ENCODE measurements at places on chromosomes 7 and 10.
A peak's percentile ranks its signal among the peaks of the same experiment; 100 is the strongest.

DNA sequence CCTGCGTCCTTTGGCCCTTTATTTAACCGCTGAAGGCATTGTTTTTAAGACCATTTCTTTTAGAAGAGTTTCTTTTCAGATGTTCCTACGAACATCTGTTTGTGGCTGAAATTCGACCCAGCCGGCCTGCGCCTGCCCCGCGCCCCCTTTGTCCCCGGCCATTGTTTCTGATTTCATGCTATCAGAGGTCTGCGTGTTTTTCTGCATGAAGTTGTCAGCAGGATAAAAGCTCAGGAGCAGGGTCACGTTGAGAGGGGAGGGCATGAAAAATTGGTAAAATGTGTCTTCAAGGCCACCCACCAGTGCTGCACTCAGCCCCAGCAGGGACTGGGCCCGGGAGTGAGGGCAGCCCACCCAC, 43.1 kb downstream of the NKX6-2 start:
- DNase-seq, result no peak

- DNase-seq, result no peak
Observed at GRCh38 chr10:47356708-47357107, 8.5 kb downstream of the RBP3 start.

GRCh38 chr10:122368502-122369254, 5.8 kb upstream of the PLEKHA1 start:
- DNase-seq, result no peak

- peak; percentile 89 for DNase-seq
Observed at GRCh38 chr10:72334825-72335393, 19.8 kb downstream of the DNAJB12 start.

DNA sequence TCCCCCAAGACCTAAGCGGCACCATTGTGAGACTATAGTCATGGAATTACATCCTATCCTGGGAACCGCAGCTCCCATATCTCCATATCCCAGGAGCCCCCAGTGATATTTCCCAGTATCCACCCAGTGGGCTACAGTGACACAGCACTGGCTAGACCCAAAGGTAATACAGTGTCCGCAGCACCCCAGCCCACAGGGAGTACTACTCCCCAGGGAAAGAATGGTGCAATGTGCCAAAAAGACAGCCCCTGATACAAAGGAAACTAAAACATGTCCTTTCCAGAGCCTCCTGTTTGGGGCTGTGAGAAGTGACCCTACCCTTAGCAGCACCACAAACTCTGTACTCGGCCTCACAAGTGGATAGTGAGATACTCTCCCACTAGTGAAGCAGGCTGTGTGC, 4.5 kb upstream of the IFIT2 start:
- no peak for DNase-seq

GRCh38 chr10:121183236-121183635, 332.1 kb downstream of the WDR11 start:
- DNase-seq, result no peak

DNA sequence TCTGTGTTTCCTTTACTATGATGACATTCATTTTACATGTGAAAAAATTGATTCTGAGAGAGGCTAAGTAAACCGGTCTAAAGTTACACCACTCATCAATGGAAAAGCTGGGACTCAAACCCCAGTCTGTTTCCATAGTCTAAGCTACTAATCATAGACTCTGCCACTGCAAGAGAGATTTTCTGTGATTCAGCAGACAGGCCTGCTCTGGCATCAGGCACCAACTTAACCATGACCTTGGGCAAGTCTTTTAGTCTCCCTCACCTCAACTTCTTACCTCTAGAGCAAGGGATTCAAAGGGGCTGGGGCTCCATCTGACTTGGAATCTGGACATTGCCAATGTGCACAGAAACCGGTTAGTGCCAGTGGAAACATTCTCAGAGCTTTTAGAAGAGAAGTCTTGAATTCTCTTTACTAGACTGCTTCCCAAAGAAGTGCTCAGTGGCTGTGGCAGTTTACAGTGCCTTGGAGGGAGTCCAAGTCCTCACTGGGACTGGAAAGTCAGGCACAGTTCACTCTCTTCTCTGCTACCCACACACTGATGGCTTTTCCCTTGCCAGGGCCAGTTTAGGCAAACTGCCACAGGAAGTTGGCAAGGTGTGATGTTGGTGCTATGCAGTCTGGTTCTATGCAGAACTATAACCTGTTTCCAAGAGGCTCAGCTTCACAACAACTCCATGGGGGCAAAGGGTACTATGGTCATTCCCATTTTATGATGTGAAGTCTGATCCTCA, 4.5 kb upstream of the BLNK start:
- DNase-seq, result no peak

Measured in CD4-positive, alpha-beta T cell treated with Interleukin-17A for 1 hour (primary cell).